ENCODE measurements at places on chromosomes 1 and 21.

GRCh38 chr1:203621559-203622262 is 4.9 kb upstream of the ATP2B4 start:
- no peak for DNase-seq

- DNase-seq = no peak
Measured at GRCh38 chr1:8165595-8166360, 139.7 kb upstream of the ERRFI1 start.

GRCh38 chr1:201533836-201534235 is 5.1 kb upstream of the NAV1 start:
- DNase-seq = no peak

DNA sequence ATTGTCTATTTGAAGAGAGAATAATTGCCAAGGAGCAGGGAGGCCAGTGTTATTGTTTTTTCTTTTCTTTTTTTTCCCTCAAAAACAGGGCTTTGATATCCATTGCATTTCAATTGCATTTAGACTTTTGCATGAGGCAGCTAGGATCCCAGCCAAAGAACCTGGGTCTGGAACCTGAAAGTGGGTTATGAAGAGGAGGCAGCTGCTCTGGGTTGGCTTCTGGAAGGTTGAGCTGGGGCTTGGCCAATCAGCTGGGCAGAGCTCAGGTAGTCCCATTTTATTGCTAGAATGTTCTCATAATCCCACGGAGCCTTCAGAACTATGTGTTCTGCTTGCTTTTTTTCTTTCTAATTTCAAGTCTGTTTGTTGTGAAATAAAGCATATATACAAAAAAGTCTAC is 218.9 kb downstream of the CAMTA1 start:
- DNase-seq = no peak

- peak; percentile 41 for DNase-seq
Measured at GRCh38 chr1:180230416-180230790, 339 bp downstream of the LHX4 start.

DNA sequence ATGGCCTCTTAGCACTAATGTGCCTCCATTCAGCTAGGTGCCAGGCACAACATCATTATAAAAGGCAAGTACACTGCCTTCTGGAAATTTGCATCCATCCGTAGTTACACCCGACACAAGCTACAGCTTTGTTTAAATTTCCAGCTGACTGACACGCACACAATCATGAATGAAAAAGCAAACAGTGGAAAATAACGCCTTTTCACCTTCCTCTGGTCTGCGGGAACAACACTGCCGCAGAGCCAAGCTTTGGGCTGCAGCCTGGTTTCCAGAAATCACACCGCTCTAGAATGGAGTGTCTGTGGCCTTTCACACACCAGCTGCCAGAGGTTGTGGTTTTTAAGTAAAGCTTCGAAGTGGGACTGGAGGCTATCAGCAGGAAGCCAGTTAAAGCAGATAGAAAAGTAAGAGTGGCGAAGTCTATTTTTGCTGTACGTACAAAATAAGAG is 142.8 kb upstream of the COA6 start:
- no peak for DNase-seq

DNA sequence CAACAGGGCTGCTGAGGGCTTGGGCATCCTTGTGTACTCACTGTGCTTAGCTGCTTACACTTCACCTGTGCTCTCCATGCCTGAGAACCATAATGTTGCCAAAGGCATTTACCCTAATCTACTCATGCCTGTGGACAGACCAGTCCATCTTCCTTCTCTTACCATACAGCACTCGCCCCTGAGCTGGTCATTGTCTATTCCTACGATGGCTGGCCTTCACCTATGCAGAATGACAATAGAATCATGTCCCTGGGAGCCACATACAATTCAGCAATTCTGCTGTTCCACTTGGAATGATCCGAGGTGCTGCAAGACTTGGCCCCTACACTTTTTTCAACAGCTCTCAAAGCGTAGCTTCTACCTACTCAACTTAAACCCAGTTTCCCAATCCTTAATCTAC is 96.5 kb downstream of the PAPPA2 start:
- no peak for DNase-seq

GRCh38 chr1:212368073-212368484 is 46.6 kb downstream of the PACC1 start:
- DNase-seq = peak; percentile 61

- DNase-seq = peak; percentile 66
Measured at GRCh38 chr1:247415423-247416361, at the start of gene NLRP3. NLRP3 (plus strand) TSS chr1:247416173; CDS start chr1:247418801, 2,628 bp downstream.

- DNase-seq = peak; percentile 19
Measured at GRCh38 chr1:57252597-57253294, 171.1 kb downstream of the DAB1 start.

- DNase-seq = no peak
Measured at GRCh38 chr1:42214447-42214871, 49.9 kb upstream of the GUCA2A start.

DNA sequence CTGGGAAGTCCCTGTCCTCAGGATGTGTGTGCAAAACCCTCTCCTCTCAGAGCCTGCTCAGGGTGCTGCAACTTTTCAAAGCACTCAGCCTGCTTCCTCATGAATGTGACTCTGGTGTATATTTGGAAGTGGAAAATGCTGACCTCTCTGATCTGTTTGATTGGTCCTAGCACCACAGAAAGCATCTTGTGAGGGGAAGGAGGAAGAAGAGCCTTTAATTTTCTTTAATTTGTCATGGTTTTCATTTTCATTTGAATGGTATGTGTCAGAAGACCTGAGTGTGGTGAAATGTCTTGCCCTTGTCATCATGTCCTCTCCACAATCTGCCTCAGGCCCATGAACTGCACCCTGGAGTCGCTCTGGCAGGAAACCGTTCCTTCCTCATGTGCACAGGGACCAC is 383.5 kb downstream of the NTNG1 start:
- DNase-seq = no peak

- DNase-seq = no peak
Measured at GRCh38 chr21:43958364-43959158, 53.5 kb upstream of the TRAPPC10 start.

DNA sequence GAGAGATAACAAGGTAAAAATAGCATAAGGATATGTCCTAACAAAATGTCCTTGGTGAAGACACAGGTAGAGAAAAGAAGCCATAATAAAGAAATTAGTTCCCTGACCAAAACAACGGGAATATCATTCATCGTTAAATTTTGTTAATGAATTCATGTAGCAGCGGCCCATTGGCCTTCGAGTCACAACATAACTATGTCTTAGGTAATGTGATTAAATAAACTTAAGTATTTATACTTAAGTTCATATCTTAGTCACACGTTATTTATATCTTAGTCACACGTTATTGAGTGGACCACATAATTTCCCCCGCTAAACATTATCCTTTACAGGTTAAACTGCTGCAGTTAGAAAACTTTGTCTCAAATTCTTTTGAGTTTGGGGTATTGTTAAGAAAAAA is 1.2 kb downstream of the NEXN start:
- peak; percentile 9 for DNase-seq

DNA sequence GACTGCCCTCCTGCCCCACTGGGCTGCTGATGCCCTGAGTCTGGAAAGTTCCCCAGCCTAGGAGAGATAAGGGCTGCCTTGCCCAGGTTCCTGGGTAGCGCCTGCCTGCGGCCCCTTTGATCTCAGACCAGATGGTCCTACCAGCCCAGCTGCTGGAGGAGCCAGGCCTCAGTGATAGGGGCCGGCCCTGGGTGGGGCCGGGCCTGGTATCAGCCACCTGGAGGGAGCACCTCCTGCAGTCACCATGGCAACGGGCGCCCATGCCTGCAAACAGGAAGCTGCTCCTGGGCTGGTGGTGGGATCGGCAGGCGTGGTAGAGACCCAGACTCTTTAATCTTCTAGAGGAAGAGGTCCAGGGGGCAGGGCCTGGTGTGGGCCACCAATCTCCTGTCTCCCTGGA is 119.7 kb upstream of the WNT4 start:
- no peak for DNase-seq

DNA sequence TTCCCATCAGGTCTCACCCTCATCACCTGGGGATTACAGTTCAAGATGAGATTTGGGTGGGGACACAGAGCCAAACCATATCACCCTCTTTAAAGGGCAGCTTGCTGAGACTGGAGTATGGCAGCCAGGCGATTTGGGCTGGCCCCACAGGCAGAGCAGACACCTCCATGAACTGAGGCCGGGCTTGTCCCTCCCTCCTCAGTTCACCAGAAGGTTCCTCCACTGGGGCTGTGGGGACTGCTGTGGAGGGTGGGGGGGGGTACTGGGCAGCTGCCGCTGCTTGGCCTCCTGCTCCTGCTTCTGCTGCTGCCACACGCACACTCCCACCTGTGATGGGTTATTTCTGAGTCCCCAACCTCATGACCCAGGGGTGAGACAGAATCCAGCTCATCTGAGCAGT is 53.9 kb upstream of the PDE9A start:
- DNase-seq = no peak

Measured in urothelium cell line (cell line).